Left renal cortex interstitium (tissue), 4 donors: ENCODE measurements at places on chromosomes 7 and 10. TPM values are rescaled to one million over a fixed set of nuclear protein-coding genes. Genes with fewer than 3 reads are reported as not detected.

GRCh38 chr10:61617180-61617579 lies 45.5 kb upstream of the CABCOCO1 start:
- no peak for DNase-seq

Gene AKR1C2
- polyA plus RNA-seq, result 9.2 TPM

Gene MOGAT3
- polyA plus RNA-seq, result 0.27 TPM

Gene PARD3
- polyA plus RNA-seq, result 75.2 TPM

DNA sequence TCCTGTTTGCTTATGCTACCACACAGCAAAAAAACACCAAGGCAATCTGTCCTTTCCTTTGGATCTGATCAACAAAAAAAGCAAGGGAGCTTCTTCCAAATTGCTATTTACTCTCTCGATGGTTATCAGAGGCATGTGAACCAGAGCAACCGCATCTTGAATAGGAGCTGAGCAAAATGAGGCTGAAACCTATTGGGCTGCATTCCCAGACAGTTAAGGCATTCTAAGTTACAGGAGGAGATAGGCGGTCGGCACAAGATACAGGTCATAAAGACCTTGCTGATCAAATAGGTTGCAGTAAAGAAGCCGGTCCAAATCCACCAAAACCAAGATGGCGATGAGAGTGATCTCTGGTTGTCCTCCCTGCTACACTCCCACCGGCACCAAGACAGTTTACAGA lies 76.8 kb upstream of the FRMD4A start:
- no peak for DNase-seq

- DNase-seq, result no peak
These were observed 9.6 kb downstream of the PYROXD2 start for GRCh38 chr10:98405422-98405821.

DNA sequence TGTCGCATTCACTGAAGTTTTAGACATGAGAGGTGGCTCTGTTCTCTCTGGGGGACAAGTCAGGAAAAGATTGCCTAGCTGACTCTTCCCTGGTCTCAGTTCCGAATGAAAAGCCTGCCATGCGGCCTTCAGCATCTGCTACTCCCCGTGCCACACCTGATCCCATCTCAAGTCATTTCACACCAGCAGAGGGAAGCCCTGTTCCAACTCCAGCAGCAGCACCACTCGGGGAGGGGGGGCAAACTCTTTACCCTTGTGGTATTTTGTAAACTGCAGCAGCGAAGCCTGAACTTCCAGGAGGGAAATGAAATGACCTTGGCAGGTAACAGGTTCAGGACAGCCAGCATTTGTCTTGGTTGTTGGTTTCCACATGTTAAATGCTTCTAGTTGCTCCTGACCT lies 13.8 kb downstream of the LRRC4 start:
- DNase-seq, result no peak

Gene SLC29A3
- 9.3 TPM for polyA plus RNA-seq

DNA sequence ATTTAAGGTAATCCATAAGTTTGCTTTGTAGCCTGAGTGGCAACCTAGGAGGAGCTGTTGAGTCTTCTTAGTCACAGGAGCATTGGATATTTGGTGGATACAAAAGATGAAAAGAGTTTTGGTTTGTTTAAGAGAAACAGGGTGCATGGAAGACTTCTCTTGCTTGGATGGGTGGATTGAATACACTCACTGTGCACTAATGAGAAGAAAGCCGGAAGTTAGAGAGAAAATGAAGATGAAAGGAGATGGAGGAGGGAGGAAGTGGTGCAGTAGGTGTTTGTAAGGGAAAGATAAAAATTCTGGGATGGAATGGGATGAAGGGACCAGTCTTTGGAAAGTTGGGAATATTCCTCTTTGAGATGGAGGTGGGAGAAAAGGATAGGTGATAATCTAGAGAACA lies 7.7 kb downstream of the MDFIC start:
- DNase-seq, result no peak

DNA sequence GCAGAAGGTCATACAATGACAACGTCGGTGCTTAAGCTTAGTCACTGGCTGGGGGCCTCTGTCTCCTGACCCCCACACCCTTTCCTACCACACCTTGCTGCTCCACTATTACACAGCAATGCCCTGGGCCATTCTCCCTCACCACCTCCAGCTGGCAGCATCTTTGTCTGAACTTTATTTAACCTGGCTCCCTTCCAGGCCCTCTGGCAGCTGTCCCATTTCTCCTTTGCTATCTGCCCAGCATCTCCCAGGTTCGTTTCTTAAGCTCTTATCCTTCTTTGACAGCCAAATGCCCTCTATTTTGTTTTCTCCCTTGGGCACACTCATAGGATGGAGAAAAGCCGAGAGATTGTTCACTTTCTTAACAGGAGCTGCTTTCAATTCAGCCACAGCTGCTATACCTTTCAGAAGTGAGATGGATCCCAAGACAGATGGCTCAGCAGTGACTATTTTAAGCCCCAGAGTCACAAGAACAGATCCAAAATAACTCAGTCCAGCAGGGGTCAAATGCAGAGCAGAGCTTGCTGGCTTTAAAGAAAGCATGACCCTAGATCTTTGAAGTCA lies 1277.1 kb upstream of the AUTS2 start:
- peak; percentile 7 for DNase-seq

DNA sequence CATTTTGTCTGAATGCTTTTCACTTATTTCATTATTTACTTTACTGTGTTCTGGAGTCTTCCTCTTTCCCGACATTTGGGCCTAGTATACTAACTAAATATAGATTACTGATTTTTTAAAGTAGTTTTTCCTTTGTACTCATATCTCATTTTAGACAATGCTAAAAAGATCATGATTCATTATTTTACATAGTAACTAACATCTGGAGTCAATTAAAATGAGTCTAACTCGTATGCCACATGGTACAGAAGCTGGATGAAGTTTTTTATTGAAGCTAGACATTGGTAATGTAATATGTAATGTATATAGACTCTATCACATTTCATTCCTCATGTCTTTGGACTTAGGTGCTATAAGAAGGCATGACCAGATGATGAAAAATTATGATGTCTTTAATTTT lies 156.3 kb upstream of the HGF start:
- no peak for DNase-seq

GRCh38 chr10:101616415-101617101 lies 28.4 kb downstream of the DPCD start:
- DNase-seq, result no peak

DNA sequence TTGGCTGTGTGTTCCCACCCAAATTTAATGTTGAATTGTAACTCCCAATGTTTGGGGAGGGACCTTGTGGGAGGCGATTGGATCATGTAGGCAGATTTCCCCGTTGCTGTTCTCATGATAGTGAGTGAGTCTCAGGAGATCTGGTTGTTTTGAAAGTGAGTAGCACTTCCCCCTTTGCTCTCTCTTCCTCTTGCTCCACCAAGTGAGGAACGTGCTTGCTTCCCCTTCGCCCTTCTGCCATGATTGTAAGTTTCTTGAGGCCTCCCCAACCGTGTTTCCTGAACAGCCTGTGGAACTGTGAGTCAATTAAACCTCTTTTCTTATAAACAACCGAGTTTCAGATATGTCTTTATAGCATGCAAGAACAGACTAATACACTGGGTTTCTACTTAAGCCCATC lies 176.3 kb downstream of the CDK14 start:
- DNase-seq, result no peak
